NCI-H1105 (cell line): ENCODE measurements at places on chromosomes 12 and 14.

- DNase-seq, result no peak
These were observed 583.5 kb upstream of the NOVA1 start for GRCh38 chr14:27181333-27181732.

GRCh38 chr12:111034083-111034885 is 113.9 kb upstream of the MYL2 start:
- DNase-seq, result peak; percentile 68

GRCh38 chr12:30438601-30439041 is 257.0 kb downstream of the IPO8 start:
- no peak for DNase-seq

- no peak for DNase-seq
These were observed 1600.5 kb upstream of the SEL1L start for GRCh38 chr14:83133981-83134645.

DNA sequence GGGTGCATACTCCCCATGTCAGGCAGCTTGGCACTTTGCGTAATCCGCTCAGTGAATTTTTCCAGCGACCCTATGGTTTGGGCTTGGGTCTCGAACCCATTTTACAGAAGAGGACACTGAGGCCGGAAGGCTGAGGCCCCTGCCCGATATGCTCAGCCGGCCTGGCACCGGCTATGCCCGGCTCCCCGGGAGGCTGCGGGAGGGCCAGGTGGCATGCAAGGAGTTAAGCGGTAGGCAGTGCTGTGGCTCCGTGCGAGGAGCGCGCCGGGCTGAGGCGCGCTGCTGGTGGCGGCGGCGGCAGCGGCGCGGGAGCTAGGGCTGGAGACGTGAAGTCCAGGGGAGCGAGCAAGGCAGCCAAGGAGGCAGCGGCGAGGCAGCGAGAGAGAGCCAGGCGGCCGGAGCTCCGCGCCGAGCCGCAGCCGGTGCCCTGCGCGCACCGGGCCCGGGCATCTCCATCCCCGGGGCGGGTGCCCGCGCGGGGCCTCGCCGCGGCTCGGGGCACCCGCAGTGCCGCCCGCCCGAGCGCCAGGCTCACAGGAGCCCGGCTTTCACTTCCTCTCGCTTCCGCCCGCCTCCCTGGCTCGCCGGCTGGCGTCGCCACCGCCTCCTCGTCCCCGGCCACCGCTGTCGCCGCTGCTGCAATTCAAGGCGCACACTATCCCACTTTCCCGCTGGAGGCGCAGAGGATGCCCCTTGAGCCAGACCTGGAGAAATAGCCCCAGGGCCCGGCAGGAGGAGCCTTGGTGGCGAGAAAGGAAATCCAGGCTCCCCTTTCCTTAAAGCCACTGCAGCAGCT is at the start of gene WSCD2:
TSS of gene WSCD2 (plus strand) at position 272 of the 796 bp plus-strand sequence. CDS start 66,545 bp downstream, outside the sequence.
- peak; percentile 78 for DNase-seq

- peak; percentile 31 for DNase-seq
These were observed 169.0 kb upstream of the EEA1 start for GRCh38 chr12:93098077-93098476.

GRCh38 chr14:63268771-63269170 is 50.0 kb downstream of the GPHB5 start:
- DNase-seq, result no peak

GRCh38 chr14:96380735-96381134 is 11.2 kb upstream of the AK7 start:
- no peak for DNase-seq

- DNase-seq, result no peak
These were observed 13.5 kb downstream of the PTGER2 start for GRCh38 chr14:52327374-52328226.

GRCh38 chr14:102538602-102539543 is 29.3 kb upstream of the ANKRD9 start:
- no peak for DNase-seq

DNA sequence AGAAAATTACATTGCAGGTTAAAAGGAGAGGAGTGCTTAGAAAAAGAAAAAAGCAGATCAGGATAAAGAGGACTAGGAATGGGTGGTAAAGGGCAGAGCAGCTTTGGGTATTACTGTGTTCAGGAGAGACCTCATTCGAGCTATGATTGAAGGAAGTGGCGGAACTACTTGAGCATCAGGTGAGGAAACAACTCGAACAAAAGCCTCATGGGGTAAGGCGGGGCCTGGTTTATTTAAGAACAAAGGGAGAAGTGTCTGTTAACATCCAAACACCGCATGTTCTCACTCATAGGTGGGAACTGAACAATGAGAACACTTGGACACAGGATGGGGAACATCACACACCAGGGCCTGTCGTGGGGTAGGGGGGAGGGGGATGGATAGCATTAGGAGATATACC is 444.6 kb upstream of the CCDC196 start:
- DNase-seq, result no peak

GRCh38 chr14:103908580-103908979 is 19.7 kb upstream of the TDRD9 start:
- no peak for DNase-seq

DNA sequence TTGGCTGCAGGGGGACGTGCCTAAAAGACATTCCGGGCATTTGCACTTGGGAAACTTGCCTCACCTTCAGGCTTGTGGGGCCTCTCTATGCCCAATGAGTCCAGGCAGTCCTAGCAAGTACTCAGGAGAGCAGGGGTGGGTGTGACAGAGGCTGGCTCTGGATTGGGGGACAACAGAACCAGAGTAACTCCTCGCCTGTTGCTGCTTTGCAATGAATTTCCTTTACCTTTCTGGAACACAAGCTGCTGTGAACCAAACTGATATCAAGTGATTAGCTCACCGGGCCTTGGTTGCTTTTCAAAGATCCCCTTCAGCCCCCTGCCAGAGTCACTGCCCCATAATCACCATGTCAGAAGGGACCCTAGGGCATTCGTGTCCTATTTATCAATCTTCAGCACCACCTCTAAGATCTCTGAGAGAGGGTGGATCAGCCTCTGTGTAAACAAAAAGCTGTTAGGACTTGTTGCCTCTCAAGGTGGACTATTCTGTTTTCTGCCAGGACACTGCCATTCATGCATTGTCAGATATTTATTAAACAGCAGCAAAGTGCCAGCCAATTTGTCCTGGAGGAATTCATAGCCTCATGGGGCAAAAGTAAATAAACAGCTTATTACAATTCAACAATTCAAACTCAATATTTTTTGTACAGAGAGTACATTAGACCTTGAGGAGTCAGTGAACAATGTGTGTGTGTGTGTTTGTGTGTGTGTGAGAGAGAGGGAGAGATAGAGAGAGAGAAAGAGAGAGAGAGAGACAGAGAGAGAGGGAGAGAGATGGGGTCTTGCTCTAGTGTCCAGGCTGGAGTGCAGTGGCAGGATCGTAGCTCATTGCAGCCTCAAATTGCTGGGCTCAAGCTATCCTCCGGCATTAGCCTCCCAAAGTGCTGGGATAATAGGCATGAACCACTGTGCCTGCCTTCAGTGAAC is 11.3 kb downstream of the NFATC4 start:
- DNase-seq, result no peak

DNA sequence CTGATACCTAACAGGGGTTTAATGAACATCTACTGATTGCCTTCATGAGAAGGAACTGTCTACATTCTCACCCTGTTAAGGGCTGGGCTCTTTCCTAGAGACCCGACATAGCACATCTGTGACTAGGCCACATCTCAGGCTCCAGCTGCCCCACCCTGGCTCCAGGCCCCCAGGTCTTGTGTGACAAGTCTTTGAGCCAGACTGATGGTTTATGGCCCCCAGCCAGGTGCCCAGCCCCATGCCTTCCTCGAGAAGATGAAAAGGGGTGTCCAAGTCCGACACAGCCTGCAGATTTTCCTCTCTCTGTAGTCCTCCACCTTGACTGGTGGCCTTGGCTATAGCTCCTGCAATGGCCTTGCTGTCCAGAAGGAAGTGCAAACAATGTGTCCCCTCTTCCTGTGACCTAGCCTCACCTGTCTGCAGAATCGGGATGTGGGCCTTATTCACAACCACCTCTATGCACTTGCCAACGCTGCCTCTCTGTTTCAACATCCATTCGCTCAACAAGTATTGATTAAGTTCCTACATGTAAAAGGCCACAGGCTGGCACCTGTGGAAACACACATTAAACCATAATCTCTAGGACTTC is 4.2 kb downstream of the ACTN1 start:
- DNase-seq, result no peak

DNA sequence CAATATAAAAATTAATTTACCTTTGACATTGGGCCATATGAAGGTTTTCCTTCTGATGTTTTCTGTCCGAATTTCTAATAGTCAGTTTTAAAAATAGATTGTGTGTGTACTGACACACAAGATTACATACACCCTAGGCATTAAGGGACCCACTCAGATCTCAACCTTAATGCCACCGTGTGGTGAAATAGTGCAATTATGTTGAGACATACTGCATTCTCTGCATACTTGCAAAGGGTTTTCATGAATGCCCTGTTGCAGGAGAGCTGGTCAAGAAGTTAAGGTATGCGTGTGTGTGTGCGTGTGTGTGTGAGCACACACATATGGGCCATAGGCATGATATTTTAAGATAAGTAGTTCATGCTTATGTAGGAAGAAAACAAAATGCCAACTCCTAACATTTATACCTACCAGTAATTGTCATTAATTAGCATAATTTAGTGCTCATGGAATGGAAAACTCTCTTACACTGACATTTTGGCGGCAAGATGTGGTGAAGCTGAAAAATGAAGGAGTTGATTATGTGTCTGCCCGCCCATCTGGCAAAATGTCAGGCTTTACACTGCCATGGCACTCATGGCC is 58.8 kb downstream of the PIK3C2G start:
- DNase-seq, result no peak

DNA sequence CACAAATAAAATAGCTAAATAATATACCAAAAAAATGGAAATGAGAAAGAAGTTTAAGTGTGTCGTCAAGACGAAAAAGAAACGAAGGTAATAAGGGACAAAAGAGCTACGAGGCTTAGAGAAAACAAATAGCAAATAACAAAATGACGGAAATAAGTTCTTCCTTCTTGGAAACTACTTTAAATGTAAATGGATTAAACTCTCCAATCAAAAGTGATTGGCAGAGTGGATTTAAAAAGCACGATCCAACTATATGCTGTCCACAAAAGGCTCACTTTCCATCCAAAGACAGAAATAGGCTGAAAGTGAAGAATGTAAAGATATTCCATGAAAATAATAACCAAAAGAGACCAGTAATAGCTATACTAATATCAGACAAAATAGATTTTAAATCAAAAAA is 82.4 kb downstream of the DIO3 start:
- DNase-seq, result no peak

- no peak for DNase-seq
These were observed 24.1 kb downstream of the ITPK1 start for GRCh38 chr14:93091666-93092065.

DNA sequence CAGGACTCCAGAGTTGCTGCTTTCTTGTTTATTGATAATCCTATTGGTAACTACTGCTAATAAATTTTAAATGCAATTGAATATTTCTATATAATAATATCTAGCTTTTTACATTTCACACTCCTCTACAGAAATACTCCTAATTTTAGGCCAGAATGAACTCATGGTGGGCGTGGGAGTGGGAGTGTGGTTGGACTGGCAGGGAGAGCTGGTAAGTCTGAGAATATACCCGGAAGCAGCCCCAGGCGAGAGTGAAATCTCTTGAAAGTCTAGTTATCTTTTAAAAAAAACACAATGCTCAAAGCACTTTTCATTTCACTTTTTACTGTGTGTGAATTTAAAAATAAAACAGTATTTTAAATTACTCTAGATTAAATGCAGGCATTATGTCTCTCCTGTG is 4.7 kb downstream of the TMEM263 start:
- no peak for DNase-seq

DNA sequence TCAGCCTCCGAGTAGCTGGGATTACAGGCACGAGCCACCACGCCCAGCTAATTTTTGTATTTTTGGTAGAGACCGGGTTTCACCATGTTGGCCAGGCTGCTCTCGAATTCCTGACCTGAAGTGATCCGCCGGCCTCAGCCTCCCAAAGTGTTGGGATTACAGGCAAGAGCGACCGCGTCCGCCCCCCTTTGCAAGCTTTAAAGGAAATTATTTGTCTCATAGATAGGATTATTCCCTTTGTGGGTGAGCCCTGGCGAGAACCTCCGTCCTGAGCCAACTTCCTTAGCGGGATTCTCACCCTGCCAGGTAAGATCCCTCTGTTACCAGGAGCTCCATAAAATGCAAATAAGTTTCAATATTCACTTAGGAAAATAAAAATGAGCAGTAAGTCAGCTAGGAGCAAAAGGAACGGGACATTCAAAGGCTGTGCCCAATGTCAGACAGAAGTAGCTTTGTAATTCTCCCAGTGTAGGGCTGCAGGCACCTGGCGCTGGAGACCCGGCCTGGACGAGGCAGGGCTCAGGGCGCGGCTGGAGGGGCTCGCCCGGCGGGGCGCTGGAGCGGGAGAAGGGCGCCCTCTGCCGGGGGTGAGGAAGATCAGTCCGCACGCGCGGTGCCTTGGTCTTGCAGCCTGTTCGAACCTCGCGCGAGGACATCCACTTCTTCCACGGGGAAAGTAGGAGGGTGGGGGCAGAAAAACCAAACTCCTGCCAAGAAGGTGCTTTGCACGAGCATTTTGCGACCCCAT is 47.2 kb upstream of the PLXNC1 start:
- peak; percentile 75 for DNase-seq

DNA sequence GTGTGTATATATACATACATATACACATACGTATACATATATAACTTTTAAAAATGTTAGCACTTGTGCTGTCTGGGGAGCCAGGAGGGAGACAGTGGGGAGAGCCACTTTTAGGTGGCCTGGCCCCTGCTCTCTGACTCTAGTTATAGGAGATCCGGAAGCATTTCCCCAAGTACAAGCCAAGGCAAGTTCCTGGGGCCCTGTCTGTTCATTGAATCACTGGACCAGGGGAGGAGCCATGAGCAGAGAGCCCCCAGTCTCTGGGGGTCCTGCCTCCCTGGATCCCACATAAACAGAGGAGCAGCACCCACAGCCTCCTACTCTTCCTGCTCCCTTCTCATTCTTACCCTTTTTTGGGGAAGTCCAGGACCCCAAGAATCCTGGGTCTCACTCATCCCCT is 45.4 kb upstream of the TMED10 start:
- DNase-seq, result no peak

DNA sequence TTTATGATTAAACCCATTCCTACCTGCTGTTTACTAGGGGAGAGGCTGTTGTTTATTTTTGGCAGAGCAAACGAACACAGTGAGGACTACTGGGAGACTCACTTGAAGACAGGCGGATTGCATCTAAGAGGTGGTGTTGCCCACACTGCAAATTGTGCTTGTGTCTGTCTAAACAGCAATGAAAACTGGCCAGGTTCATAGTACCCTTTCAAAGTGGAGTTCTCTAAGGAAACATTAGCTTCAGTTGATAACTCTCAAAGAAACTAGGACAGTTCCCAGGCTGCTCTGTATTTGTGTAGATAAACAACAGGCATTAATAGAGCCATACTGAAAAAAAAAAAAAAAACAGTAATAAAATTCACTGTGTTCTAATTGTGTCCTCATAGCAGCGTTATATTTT is 466.0 kb upstream of the RGS6 start:
- DNase-seq, result no peak

- DNase-seq, result no peak
These were observed 140.5 kb downstream of the FOXN3 start for GRCh38 chr14:89276424-89276975.

- DNase-seq, result no peak
These were observed 35.9 kb upstream of the KCNMB4 start for GRCh38 chr12:70330158-70330557.

GRCh38 chr12:22361785-22362184 is 27.3 kb upstream of the ST8SIA1 start:
- no peak for DNase-seq
